CD4-positive, alpha-beta T cell treated with Interleukin-21 for 1 hour (primary cell): ENCODE measurements at places on chromosomes 5 and 9.
A peak's percentile ranks its signal among the peaks of the same experiment; 100 is the strongest.

GRCh38 chr5:158410976-158411375, 552.0 kb upstream of the CLINT1 start:
- DNase-seq = no peak

DNA sequence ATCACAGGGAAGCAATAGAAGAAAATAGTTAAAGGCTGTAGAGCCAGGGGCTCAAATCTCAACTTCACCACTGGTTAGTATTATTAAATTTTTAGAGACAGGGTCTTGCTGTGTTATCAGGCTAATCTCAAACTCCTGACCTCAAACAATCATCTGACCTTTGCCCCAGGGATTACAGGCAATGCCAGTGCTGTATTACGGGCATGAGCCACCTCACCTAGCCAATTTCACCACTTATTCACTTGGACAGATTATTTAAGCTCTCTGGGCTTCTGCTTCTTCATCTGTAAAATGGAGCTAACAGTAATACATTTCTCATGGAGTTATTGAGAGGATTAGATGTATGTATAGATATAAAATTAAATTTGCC, 155.9 kb upstream of the KLF4 start:
- no peak for DNase-seq

DNA sequence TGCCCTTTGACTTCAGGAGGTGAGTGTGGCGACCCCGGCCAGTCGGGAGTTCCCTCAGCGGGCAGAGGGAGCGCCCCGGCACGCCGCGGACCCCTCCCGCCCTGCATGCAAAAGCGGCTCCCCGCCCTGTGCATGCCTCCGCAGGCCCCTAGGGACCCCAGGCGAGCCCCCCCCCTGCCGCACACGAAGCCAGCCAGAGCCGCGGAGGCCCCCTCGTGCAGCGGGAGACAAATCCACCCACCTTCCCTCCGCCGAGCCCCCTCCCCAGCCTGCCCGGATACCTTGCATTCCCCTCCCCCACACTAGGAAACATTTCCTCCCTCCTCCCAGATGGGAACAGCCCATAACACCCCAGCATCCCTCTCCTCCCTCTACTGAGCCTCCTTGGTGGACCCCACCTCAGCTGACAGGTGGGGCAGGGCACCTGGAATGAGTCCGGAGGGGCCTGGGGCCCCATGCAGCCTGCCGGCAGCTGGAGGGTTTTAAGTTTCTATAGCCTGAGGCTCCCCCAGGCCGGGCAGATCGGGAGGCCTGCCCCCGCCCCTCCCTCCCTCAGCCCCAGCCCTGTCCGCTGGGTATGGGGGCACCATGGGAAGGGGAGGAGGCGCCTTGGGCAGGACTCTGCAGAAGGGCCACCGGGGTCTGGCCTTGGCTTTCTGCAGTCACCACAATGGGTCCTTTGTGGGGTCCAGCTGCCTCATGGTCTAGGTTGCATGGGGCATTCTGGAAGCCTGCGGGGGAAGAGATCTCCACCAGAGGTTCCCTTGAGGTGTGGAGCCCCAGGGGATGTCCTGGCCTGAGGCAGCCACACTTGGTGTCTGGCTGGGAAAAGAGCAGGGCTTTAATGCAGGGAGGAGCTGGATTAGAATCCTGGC, 601 bp downstream of the ERGIC1 start:
- no peak for DNase-seq

DNA sequence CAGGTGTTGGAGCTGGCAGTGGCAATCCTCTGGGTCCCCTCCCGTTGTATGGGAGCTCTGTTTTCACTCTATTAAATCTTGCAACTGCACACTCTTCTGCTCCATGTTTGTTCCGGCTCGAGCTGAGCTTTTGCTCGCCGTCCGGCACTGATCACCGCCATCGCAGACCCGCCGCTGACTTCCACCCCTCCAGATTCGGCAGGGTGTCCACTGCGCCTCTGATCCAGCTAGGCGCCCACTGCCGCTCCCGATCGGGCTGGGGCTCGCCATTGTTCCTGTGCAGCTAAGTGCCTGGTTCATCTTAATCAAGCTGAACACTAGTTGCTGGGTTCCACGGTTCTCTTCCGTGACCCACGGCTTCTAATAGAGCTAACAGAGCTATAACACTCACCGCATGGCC, 23.2 kb downstream of the ANKH start:
- DNase-seq = no peak

DNA sequence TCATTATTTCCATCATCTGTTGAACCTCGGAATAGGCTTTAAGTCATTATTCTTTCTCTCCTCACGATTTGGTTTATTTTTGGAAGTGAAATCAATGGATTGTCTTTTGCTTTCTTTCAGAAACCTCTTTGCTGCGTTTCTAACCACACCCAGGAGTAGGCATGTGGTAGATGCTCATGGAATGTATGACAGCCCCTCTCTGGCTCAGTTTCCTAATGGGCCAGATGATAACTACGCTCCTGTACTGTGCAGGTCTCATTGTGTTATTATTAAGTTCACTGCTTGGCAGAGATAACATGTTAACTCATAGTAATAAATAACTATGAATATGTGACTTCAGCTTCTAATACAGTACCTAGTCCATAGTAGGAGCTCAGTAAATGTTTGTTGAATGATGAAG, 175.5 kb upstream of the KLF4 start:
- no peak for DNase-seq

GRCh38 chr9:106035806-106036205, 341.5 kb downstream of the TMEM38B start:
- no peak for DNase-seq

DNA sequence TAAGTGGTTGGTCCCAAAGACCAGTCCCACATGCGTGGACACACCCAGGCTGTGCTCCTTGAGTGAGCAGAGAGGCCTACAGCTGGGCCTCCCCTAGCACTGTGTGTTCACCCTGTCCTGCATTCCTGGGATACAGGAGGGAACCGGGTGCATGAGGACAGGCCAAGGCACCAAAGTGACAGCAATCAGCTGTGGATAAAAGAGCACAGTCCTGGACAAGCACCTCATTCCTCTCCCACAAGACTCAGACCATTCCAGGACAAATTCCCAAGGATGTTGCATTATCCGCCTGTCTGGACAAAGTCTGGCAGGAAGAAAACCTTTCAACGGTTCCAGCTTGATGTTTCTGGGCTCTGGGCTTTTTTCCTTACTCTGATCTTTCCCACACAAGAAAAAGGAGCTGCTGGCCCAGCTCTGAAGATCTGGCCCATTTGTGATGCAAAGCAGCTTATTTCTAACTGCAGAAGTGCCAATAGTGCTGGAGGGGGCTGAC, 273.2 kb downstream of the ENC1 start:
- DNase-seq = no peak

GRCh38 chr9:84711398-84711777, 41.9 kb downstream of the NTRK2 start:
- DNase-seq = no peak

DNA sequence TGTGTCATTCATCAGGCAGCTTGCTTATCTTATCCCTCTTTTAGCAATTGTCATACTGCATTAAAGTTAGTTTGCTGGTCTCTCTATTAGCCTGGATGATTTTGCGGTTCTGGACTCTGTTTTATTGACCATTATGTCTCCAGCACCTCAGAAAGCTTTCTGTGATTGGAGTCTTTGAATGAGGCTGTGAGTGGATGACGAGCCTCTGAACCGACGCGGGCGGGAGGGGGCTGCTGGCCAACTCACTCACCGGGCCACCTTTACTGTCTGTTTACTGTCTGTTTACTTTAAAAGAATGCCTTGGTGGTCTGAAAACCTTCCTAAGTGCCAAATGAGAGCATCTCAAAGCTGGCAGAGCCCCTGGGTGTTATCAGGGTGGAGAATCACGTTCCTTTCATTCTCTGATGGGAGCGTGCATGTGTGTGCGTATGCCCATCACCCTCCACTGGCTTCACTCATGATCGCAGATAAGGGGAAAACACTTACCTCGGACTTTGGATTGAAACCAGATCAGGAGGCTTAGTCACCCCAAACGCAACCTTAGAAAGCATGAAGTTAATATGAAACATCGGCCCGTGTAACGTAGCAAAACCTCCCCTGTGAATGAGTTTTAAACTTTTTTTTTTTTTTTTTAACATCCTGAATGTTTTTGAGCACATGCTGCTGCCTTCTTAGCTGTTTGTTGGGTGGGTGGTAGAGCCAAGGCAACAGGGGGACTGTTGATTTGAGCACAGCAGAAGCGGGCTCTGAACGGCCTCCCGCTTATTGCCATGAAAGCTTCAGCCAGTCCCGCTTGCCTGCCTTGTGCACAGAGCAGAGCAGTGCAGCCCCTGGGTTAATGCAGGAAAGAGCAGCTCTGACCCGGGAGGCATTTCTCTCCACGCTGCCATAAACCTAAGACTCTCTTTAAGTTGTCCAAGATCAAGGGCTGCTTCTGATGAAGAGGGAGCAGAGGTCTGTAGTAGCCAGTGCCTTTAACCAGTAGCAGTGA, 173.6 kb downstream of the GADD45G start:
- DNase-seq = no peak

DNA sequence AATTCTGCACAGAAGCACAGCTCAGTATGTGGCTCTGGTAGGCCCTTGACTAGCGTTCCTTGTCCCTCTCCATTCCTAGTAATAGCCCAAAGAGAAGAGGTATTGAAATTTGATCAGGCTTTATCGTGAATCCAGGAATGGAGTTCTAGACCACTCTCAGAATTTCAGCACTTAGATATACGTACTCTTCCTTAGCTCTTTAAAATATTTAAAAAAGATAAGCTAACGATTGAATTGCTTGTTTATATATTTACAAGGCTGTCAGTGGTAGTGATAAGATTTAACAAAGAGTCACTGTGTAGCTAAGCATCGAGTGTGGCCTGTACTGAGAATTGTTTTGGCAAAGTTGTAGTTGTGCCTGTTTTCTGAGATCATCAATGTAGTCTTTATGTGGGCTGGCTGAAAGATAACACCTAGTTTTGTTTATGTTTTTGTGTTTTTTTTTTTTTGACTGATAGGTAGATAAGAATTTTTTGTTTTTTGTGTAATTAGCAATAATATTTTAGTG, 2.5 kb downstream of the KIAA1958 start:
- no peak for DNase-seq

GRCh38 chr9:76664120-76664519, 100.1 kb upstream of the PCA3 start:
- no peak for DNase-seq

- no peak for DNase-seq
Observed at GRCh38 chr5:150077060-150077459, 9.3 kb downstream of the CSF1R start.

DNA sequence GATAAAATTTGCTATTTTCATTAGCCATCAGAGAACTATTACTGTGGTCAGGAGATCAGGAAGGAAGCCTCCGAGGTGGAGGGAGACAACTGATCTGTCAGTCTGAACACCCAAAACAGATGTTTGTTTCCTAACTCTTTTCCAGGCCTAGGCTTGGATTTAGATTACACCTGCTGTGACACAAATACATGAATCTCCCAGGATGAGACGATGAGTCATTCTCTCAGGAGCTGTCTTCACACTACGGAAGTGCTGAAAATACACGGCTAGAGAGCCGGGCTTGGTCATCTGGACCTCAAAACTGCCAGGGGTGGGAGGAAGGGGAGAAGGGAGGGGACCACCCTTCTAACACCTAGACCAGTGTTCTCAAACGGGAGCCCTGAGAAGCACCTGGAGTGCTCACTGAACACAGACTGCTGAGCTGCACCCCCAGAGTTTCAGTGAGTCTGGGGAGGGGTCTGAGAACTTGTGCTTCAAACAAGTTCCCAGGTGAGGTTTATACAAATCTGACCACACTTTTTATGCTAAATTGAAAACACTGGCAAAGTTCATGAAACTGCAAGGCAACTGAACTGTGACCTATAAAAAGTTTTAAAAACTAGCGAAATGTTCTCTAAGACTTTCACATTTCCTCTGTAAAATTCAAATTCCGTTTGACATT, 80.3 kb upstream of the EQTN start:
- DNase-seq = no peak

DNA sequence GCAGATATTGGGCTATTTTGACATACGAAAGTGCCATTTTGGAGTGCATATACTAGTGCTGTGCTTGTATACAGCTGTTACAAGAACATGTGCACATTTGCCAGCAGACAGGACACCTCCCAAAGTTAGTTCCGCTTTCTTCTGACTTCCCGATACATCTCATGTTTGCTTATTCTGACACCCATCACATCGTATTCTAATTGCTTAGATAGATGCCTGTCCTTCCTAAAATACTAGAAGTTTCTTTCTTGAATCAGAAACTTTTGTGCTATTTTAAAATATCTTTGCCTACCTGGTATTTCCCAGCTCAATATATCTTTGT, 177.8 kb downstream of the TTLL11 start:
- DNase-seq = no peak

GRCh38 chr9:18890372-18890771, 142.6 kb downstream of the SAXO1 start:
- DNase-seq = no peak

GRCh38 chr5:149371296-149371962, 7.7 kb downstream of the IL17B start:
- DNase-seq = peak; percentile 74

GRCh38 chr5:91018200-91018599, 364.9 kb downstream of the ARRDC3 start:
- DNase-seq = no peak

- no peak for DNase-seq
Observed at GRCh38 chr5:154522284-154522683, 44.3 kb upstream of the HAND1 start.

GRCh38 chr5:65919773-65920172, 6.6 kb upstream of the ERBIN start:
- DNase-seq = no peak

GRCh38 chr9:2210201-2210600, 195.1 kb downstream of the SMARCA2 start:
- DNase-seq = no peak

DNA sequence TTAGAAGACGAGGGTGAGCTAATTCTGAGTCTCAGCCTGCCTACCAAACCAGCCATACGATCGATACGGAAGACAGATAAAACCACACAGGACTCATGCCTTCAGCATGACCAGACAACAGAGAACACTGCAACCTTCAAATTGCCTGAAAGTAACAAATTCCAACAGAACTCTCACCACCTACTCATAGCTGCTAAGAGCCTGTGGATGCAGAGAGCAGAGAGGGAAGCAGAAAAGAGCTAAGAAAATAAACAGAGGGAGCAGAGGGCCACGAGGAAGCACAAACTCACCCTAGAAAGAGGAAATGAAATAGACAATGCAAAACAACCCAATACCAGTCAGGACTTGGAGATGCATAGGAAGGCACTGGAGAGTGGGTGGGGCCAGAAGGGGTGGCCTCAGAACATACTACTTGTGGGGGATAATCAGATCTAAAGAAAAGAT, 86.7 kb upstream of the TAS2R1 start:
- no peak for DNase-seq

DNA sequence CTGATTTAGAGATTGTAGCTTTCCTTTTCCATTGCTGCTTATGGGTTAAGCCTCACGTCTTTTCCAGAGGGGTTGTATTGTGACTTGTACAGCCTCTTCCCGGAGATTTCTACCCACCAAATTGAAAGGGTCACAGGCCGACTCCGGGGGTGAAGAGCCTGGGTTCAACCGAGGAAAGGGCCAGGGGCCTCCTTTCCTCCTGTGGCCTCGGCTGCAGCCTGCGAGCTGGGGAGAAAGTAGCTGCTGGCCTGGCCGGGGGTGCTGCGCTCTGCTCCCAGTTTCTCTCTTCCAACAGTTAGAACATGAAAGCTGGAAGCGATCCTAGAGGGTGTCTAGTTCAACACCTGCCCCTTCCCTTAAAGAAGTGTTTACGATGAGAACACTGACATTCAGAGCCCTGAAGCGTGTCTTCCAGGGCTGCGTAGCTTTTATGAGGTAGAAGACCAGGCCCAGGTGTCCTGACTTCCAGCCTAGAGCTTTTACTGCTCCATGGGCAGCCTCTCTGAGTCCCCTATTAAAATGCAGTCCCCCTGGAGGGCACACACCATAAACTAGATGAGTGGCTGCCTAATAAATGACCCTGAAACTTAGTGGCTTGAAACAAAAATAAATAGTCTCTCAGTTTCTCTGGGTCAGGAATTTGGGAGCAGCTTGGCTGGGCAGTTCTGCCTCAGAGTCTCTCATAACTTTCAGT, 56.9 kb downstream of the ACER2 start:
- DNase-seq = no peak
